ENCODE measurements at places on chromosomes 2 and 18.

GRCh38 chr2:203798296-203799087 lies 69.1 kb upstream of the CTLA4 start:
- DNase-seq: no peak

GRCh38 chr18:2625217-2625616 lies 30.3 kb upstream of the SMCHD1 start:
- DNase-seq: no peak

DNA sequence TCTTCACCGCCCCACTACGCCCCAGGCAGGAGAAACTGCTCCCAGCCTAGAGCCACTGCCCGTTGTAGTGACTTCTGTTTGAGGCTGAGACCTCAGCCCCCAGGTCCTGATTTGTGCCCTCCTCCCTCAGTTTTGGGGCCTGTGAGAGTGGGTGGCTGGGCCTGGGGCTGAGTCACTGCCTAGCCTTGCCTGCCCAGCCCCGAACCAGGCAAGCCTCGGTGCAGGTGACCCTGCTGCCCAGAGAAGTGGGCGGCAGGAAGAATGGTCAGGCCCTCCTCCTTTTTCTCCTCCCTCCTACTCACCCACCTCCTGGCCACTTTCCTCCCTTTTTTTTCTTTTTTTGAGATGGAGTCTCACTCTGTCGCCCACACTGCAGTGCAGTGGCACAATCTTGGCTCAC lies 66.6 kb downstream of the ZFP36L2 start:
- DNase-seq: no peak

- DNase-seq: no peak
These were observed 142.3 kb upstream of the HAAO start for GRCh38 chr2:42934580-42935186.

- DNase-seq: no peak
These were observed 83.7 kb downstream of the TCF7L1 start for GRCh38 chr2:85216927-85217326.

GRCh38 chr2:111022633-111023032 lies 98.1 kb upstream of the BCL2L11 start:
- no peak for DNase-seq

DNA sequence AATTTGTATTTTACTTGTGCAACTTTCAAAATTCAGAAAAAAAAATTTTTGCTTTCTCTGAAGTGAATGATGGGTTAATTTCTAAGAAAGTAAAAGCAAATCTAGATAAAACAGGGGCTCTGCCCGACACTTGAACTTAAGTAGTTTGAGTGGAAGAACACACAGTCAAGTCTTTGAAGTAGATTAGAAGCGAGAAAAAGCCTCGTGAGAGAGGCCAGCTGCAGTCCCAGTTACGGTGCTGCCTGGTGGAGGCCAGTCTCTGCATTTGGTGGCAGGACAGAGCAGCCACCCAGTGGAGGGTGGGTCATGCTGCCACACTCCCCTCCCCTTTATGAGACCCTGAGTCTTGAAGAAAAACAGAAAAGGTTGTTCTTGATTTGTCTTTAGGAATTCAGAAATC lies 81.8 kb downstream of the INPP5D start:
- no peak for DNase-seq

DNA sequence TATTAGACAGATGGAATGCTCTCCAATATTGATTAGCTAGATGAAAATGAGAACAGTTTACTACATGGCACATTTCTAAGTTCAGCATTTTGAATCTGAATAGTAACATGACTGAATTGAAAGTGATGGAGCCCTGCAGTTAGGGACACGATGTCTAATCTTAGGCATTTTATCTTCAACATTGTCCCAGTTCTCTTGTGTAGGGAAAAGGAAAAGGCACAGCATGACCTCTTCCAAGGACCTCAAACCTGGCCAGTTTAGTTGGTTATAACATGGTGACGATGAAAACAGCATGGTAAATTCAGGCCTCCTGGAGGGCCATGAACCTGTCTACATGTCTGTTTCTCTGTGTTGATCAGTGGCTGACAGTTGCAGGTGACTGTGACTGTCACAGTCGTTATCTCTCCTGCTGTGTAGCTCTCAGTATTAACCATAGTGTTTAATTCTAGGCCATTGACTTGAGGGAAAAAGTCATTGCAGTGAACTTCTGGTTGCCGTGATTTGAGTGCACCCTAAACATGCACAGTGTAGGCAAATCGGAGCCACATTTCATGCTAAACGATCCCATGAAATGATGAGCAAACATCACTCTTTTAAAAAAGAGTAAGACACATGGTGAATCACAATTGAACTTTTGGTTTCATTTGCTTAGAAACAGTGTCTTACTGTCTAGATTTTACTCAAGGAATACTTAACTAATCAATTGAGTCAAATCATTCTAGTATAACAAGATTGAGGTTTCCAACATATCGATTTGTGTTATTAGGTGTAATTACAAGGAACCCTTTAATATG lies 129.7 kb downstream of the PHLPP1 start:
- DNase-seq: peak; percentile 33

- no peak for DNase-seq
These were observed 40.2 kb downstream of the NIFK start for GRCh38 chr2:121696410-121696930.

DNA sequence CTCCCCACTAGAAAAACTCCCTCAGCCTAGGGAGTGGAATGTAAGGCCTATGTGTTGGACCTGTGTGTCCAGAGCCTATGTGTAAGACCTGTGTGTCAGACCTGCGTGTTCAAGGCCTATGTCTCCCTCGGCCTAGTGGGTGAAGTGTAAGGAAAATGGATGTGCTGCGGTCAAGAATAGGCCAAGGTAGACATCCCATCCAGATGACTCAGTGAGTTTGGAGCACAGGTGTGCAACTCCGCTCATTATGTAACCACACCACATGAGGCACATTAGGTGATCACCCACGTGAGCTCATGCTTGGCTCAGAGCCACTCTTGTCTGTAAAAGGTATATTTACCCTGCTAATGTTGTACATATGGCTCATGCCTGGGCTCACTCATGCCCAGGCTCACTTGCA lies 565.3 kb upstream of the CRIM1 start:
- DNase-seq: no peak

DNA sequence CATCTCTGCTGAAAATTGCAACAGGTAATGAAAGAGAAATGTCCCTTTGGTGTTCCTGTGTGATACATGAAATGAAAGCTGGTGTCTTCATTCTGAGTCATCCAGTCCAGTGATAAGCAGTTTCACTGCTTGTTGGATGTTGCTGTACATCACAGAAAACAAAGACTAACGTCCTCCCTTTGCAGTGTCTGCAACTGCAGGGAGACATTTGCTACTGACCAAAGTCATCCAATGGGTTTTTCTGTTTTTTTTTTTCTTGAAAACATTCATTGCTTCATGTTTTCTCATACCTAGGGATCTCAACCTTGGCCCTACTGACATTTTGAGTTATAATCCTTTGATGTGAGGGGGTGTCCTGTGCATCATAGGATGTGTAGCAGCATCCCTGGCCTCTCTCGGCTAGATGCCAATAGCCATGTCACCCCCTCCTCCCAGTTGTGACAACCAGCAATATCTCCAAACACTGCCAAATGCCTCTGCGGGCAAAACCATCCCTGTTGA lies 63.6 kb upstream of the FZD5 start:
- no peak for DNase-seq

GRCh38 chr2:72126186-72127100 lies 21.2 kb downstream of the CYP26B1 start:
- DNase-seq: no peak

DNA sequence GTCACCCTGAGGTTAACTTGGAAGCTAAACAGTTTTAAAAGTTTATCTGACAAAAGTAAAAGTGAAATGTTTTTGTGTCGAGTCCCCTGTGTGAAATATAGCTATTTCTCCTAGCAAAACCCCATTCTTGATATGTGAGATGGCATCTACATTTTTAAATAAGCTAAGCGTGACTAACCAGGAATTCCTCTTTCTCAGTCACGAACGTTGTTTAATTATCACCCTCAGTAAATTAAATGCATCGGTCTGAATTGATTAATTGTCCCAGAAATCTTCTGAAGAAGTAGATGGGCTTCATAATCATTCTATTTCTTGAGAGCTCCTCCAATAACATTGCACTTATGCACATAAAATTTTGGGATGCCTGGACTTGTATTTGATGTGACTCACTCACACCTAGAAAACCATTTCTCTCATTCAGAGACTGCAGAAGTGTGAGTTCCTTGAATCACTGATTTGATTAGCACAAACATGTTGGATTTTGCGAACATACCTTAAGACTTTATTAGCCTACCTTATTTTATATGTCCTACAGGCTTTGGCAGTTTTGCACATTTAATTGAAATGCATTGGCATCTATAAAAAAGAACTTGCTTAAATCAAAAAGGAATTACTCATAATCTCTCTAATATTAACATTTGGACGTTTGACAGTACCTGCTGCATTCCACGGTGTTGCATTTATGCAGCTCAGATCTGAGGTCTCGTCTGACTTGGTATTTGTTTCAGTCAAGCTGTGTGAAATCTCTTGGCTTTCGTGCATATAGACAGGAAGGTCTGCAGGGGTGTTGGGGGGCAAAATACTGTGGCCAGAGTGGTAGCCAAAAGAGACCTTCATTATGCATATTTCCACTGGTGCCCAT lies 475.2 kb downstream of the EPHA4 start:
- DNase-seq: no peak

DNA sequence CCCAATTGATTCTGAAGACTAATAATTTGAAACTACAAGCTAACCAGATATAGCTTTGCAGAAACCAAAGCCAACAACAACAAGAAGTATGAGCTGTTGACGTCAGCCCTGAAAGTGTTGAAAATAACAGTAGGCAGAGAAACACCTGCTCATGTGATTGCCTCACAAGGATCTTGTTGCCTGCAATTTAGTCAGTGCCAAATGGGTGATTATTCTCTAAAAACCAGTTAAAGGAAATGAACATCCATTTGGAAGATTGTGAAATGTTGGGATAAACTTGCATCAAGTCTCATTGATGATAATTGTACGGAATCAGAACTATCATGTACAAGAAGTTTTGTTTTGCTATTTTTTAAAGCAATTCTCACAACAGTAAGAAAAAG lies 2.8 kb downstream of the CYTIP start:
- DNase-seq: no peak

DNA sequence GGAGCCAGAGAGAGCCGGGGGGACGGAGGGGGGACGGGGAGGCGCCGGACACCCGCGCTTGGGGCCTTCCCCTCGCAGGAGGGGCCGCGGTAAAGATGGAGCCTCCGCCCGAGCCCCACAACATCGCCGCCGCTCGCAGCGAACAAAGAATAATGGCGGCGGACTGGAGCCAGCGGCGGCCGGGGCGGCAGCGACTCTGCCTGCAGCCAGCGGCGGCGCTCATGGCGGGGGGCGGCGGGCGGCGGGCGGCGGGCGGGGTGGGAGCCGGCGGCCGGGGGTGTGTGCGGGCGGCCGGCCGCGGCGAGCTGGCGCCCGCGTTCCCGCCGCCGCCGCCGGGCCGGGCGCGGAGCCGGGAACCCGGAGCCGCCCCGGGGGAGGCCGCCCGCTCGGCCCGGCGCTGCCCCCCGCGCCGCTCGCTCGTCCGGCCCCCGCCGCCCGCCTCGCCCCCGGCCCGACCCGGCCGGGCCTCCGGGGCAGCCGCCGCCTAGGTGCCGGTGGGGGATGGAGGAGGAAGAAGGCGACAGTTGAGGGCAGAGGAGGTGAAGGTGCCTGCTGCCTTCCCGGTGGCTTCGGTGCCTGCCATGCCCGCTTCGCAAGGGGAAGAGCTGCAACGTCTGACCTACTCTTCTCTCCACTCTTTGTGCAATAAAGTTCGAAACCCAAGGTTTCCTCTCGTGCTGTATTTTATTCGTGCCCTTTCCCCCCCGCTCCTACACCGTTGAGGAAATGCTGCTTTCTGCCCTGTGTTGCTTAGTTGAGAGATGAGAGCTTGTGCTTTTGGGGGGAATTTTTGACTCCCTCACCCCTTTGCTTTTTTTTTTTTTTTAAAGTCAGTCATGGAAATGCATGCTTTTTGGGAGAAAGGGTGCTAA lies 634 bp downstream of the CREB1 start:
- DNase-seq: peak; percentile 22

GRCh38 chr18:10739152-10739551 lies 213.3 kb downstream of the NAPG start:
- DNase-seq: no peak

DNA sequence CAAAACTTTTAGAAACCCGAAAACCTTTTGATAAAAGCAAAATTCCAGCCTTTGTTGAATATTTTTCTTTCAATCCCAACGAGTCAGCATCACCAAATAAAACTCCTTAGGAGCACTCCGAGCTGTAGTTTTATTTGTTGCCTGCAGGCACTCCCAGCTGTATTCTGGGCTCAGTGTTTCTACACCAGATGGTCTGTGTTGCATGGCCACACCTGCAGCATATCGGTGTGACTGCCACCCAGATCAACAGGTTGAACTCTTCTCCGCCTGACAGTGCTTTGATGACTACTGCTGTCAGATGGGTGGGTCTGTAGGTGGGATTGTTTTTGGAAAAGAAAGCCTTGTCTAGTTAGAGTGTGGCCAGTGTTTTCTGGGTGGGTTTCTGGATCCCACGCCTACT lies 32.7 kb downstream of the APCDD1 start:
- no peak for DNase-seq

GRCh38 chr2:216553093-216553478 lies 54.4 kb downstream of the RPL37A start:
- DNase-seq: no peak

DNA sequence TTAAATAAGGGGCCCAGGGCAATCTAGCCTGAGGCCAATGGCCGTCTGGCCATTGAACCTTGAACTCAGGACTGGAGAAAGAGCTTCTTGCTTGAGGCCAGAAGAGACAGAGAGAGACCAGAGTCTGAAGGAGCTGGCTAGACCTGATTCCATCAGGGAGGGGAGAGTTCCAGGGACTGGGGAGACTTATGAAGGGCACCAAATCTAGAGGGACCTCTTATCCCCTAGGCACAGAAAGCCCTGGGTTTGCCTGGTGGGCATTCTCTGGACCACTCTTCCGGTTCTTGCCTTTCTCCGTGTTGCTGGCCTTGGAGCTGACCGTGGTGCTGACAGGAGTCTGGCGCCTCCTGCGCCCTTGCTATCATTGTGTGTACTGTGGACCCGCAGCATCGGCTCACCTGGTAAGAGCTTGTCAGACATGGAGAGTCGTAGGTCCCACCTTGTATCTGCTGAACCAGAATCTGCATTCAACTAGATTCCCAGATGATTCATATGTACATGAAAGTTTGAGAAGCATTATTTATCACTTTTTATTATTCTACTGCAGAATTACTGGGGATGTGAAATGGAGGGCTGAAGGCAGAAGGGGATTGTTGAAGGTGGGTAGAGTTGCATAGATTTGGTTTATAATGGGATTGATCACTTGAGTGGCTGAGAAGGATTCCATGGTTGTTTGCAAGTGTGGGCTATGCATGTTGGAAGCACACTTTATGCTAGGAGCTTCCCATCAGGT lies 4.3 kb upstream of the TRPM8 start:
- DNase-seq: peak; percentile 2

All from activated CD4-positive, alpha-beta T cell treated with anti-CD3 and anti-CD28 coated beads, Interleukin-2, amount 50 U/mL, for 24 hours (primary cell).